M059J (cell line): ENCODE measurements at places on chromosomes 6 and 20. TPM values are rescaled to one million over a fixed set of nuclear protein-coding genes. Genes with fewer than 3 reads are reported as not detected.

DNA sequence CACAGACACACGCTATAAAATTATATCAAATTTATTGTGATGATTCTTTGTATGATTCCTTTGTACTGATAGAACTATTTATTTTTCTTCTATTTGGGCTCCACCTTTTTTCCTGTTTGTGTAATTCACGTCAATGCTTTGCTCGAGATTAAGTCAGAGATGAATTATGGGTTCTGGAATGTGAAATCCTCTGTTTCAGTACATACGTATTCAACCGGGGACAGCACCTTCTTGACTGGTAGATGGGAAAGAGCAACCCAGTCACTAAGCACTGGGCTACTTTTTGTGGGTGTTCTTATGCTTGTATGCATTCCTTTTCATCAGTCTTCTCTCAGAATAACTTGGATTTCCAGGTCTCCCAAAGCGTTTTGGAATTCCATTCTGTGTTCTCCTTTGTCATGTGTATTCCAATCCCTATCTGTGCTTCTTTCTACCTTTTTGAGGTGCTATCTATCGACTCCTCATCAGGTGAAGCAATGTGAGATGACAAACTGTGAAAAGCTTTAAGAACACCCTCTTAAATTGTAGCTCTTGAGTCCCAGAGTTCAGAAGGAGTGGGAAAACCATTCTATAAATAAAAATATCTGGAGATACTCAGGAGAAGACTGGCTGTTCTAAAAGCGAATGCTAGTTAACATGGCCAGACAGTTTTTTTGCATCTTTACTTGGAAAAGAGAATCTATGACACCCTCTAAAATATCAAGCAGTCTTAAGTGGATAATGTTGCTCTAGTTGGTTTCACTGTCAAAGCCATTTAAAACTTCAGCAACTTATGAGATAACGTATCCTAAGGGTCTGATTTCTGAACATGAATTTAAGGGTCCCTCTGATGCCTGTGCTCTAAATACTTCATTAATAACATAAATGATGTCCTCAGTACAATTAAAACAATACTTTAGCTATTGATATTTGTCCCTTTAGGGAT, 197.7 kb upstream of the PREP start:
- peak; percentile 62 for DNase-seq

DNA sequence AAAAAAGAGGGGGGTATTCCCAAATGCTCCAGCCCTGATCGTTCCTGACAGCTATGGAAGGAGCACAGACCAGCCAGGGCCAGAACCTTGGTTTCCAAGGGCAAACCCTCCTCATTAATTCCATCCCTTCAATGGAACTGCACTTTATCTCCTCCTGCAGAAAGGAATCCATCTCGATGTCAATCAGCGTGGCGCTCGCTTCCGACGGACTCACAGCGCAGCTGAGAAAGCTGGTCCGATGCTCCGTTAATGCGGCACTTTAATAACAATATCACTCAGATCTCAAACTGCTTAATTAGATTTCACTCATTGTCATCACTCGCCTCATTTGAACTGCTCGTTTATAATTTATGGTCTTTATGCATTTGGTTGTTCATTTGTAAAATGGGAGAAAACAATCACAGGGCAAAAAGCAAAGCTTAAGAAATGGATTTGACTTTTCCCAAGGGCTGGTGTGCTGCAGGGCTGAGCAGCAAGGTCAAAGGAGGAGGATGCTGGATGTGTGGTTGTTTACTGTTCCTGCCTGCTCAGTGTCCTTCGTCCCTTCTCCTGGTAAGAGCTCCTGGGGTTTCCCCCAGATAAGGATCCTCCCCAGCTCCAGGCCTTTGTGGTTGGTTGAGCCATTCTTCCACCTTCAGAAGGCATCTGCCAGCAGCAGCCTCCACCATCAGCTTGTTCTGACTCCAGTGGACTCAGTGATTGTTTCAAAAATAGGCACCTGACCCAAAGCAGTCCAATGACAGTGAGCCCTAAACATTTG, 152.7 kb downstream of the ANKRD60 start:
- DNase-seq: peak; percentile 63

DNA sequence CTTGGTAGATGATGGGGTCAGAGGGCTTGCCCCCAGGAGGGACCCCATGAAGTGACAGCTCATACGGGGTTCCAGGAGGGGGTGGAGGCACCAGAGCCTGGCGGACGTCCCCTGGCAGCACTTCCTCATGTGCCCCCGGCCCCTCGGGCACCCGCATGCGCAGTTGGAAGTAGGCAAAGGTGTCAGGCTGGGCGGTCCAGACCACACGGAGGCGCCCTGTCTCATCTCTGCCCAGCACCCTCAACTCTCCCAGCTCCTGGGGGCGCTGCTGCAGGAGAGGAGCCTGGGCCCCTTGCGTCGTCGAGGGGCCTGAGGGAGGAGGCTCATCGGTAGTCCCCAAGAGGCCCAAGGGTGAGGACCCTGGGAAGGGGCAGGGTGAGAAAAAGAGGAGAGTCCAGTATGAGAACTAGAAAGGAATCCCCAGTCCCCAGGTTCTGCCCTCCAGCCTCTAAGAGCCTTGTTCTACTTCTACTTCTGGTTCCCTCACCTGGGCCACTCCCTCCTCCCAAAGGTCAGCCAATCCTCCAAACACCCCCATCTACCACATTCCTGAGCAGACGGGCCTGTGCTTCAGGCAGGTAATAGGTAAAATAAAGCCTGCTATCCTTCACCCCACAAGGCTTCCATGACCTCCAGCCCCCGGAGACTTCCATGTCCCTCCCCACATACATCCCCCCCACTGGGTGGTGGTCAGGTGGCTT, 23.2 kb downstream of the TNXB start:
- no peak for DNase-seq

DNA sequence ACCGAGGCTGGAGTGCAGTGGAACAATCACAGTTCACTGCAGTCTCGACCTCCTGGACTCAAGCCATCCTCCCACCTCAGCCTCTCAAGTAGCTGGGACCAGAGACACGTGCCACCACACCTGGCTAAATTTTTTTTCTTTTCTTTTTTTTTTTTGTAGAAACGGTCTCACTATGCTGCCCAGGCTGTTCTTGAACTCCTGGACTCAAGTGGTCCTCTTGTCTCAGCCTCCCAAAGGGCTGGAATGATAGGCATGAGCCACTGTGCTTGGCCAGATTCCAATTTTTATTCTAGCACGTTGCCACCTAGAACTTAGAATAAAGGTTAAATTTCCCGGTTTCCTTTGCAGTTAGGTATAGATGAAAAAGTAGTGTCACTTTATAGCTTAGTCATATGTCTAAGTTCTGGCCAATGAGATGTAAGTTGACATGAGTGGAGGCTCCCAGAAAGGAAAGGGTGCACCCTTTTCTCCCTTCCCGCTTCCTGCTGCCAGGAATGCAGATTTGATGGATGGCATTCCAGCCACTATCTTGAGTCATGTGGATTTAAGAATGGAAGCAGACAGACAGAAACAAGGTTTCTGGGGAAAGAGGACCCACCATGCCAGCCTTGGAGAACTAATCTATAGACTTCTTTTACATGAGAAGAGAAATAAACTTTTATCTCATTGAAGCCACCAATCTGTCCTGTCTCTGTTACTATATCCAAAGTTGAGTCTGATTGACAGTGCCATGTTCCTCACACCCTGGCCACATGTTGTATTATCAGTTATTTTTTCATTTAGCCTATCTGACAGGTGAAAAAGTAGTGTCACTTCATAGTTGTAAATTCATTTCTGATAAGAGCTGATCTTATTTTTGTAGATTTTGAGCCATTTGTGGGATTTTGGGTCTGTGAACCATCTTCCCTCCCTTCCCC, 60.6 kb upstream of the NCOA3 start:
- DNase-seq: peak; percentile 72

- DNase-seq: peak; percentile 20
These were observed 567 bp downstream of the HS3ST5 start for GRCh38 chr6:114342086-114342825.

DNA sequence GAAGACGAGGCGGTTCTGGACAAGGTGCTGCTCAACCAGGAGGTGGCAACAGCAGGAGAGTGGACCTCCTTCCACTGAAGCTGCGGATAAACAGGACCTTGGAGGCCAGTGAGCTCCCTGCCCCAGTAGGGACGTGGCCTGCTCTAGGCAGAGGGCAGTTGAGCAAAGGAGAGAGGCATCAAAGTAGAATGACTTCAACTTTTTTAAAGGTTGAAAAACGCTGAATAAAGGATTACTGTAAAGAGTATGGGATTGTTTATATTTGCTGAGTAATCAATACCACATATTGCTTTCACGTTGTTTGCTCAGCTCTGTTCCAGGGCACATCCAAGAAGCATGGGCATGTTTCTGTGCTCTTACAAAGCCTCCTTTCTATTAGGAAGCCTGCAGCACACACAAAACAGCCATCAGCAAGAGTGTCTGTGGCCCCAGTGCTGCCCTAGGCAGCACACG, 48.1 kb downstream of the ERMARD start:
- no peak for DNase-seq

- no peak for DNase-seq
These were observed 98.5 kb downstream of the CARMIL1 start for GRCh38 chr6:25377664-25378063.

SDCBP2 gene
- total RNA-seq: 3.4 and 3.7 TPM in 2 replicates

EIF6 gene
- 303 and 313 TPM in 2 replicates for total RNA-seq
